ENCODE measurements at places on chromosomes 3 and 15. TPM values are rescaled to one million over a fixed set of nuclear protein-coding genes. Genes with fewer than 3 reads are reported as not detected.

GRCh38 chr3:23960649-23961048 lies 15.6 kb downstream of the NR1D2 start:
- no peaks in the 10 kb centered on the region for H3K36me3 ChIP-seq
- no peak overlapping the region for H3K4me3 ChIP-seq
- no peaks in the 10 kb centered on the region for H3K4me1 ChIP-seq
- no peaks in the 10 kb centered on the region for H3K27me3 ChIP-seq
- no peak overlapping the region for H3K27ac ChIP-seq

Gene FAM43A
- 8.1 TPM for total RNA-seq

GRCh38 chr15:77641999-77642398 lies 9.3 kb upstream of the LINGO1 start:
- no peaks in the 10 kb centered on the region for H3K36me3 ChIP-seq
- H3K27ac ChIP-seq: no peak overlapping the region
- H3K4me3 ChIP-seq: no peak overlapping the region
- DNase-seq: no peak

Gene SLC35G2
- total RNA-seq: 5.6 TPM

Gene SUCNR1
- total RNA-seq: not detected

All from ovary (tissue), 10 donors.